Activated CD4-positive, CD25-positive, alpha-beta regulatory T cell (primary cell): ENCODE measurements at places on chromosomes 6 and 20.

GRCh38 chr20:51374456-51374830 lies 168.1 kb downstream of the NFATC2 start:
- DNase-seq = no peak

GRCh38 chr6:90068264-90068663 lies 174.0 kb downstream of the GJA10 start:
- no peak for DNase-seq

GRCh38 chr6:45619994-45620471 lies 242.3 kb upstream of the SUPT3H start:
- DNase-seq = no peak

DNA sequence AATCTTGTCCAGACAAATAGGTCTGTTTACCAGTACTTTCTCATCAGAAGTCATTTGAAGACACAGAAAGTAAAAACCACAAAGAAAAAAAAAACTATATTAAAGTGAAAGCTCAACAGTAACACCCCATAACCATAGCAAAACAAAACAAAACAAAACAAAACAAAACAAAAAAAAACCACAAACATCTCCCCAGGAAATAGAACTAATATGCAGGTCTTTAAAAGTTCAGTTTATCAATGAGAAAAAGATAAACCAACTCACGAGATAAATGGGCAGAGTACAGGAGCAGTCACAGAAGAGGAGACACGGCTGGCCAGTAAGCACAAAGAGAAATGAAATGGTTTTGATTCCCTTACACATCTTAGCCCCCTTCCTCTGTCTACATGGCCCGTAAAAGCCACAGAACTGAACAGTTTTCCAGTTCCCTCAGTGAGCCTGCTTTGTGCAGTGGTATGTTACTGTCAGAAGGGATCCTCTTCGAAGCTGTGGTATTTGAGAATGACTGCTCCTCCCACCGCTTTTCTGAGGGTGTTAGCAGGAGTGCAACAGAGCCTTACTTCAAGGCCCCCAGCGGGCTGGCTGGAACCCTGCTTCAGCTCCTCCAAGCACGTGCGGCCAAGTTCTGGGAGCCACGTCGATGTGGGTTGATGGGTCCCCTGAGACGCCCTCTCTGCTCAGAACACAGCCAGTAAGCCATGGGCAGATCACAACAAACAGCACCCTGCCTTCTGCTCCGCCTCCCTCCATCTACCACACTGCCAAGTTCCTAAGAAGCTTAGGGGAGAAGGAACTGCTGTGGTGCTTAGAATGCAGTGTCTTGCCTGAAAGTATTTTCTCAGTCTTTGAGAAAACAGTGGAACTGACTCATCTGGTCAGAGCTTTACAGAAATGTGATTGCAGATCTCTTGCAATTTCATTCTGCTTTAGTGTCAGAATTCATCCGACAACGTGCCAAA lies 14.0 kb downstream of the UST start:
- DNase-seq = no peak

DNA sequence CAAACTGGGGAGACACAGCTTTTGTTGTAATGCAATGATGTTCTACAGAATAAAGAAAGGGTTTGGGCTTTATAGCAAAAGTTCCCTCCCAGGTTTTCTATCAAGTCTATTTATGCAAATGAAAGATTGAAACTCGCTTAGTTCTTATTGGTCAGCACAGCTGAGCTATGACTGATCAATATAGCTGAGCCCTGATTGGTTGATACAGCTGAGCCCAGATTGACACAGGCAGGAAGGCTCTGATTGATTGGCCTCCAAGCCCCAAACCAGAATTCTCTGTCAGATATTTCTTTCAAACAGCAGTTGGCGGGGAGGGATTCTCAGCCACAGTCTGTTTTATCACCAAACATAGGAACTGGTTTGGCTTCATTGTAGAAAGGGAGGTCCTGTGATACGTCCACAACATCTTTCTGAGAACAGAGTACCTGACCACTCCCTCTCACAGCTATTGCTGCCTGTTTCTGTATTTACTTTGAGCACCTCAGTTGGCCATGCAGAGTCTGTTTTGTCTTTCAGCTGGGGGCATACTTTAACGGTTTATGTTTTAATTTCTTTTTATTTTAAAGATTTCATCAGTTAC lies 223.5 kb downstream of the PACRG start:
- DNase-seq = no peak

DNA sequence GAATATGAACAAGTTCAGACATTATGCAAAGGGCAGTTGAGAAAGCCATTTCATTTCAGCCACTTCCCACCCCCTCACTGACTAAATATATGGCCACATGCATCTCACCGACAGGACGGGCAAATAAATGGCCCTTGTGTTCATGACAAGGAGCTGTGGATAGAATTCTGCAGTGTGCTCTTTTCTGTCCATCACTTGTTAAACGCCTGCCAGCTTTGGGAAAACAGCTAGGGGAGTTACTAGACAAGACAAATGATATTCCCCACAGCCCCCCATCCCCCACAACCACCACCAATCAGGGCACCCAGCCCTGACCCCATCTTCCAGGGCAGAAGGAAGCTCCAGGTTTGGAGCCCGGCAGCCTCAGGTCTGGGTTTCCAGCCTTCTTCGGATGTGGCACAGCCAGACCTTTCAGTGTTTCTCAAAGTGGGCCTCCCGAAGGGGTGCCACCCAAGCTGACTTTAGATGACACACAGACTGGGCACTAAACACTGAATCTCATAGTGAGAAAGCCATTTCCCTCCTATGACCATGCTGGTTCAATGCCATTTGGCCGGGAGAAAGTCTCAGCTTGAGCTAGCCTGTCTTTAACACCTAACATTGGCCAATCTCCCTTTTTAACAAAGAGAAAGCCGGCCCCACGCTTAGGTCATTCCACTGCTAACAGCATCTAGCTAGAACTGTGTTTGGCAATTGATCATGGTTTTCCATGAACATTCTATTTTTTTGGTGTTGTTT lies 4.0 kb upstream of the RIPOR3 start:
- DNase-seq = no peak

DNA sequence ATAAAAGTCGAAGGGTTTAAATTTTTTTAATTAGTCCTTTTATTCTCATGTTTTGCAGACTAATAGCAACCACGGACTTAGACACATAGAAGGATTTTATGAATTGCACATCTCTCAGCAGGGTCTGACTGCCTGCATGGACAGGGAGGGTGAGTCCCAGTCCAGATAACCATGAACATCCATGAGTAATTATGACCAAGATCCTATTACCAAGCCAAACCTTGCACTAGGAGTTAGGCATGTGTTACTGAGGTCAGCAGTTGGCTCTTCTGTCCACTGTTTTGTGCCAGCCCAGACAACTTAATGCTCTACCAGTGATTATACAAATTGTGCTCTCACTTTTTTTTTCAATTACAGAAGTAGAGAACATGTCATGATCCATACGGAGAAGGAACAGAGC lies 211.2 kb downstream of the MAFB start:
- no peak for DNase-seq

DNA sequence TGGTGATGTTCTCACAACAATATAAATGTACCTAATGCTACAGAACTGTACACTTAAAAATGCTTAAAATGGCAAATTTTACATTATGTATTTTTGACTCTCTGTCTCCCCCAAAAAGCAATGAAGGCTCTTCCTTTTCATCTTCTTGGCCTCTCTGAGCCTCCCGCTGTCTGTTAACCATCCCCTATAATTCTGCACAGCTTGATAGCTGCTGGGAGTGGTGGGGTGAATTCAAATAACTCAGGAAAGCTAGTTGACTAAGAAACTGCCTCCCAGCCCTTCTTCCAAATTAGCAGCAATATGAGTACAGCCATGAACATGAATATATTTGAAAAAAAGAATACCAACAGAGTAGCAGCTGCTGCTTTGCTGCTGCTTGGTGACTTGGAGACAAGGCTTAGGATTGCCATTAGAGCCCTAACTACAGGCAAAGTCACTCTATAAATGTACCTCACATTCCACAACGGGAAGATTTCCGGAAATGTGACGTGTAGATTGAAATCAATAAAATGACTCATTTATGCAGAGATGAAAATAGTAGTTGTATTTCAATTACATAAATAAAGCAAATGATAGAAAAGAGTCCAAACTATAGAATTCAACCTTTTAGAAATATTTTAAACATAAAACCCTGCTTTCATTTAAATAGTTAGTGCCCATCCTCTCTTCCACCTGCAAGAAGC lies 200.1 kb upstream of the HEY2 start:
- no peak for DNase-seq

GRCh38 chr6:38636027-38636426 lies 3.7 kb downstream of the BTBD9 start:
- DNase-seq = no peak

GRCh38 chr6:52046456-52046855 lies 41.0 kb downstream of the PKHD1 start:
- DNase-seq = no peak

DNA sequence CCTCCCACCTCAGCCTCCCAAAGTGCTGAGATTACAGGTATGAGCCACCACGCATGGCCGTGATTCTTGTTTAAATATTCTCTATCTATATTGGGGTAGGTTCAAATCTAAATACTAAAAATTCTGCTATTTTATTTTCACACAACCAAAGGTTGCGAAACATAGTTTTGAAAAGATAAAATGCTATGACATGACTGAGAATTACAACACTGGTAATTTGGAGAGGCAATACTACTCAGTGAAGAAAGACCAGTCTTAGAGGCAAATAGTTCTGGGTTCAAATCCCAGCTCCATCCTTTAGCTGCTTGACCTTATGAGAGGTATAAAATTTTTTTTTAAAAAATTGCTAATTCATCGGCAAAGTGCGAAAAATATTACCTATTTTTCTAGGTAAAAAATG lies 137.0 kb upstream of the PREP start:
- DNase-seq = no peak

- no peak for DNase-seq
Measured at GRCh38 chr20:33506576-33506975, 16.7 kb downstream of the CBFA2T2 start.

DNA sequence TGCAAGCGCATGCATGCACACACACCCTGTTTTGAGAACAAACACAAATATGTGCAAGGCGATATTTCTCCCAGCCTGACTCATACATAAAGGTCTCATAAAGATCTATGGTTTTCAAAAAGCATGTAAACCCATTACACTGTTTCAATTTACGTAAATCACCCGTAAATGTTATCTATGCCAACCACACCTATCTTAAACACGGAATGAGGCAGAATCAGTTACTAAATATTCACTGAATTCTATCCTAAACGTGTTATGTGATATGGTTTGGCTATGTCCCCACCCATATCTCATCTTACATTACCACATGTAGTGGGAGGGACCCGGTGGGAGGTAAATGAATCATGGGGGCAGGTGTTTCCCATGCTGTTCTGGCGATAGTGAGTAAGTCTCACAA lies 621.6 kb downstream of the KIF16B start:
- no peak for DNase-seq

GRCh38 chr20:14914633-14915032 lies 577.2 kb upstream of the FLRT3 start:
- DNase-seq = no peak

GRCh38 chr6:36772397-36772796 lies 66.8 kb downstream of the CPNE5 start:
- DNase-seq = no peak

DNA sequence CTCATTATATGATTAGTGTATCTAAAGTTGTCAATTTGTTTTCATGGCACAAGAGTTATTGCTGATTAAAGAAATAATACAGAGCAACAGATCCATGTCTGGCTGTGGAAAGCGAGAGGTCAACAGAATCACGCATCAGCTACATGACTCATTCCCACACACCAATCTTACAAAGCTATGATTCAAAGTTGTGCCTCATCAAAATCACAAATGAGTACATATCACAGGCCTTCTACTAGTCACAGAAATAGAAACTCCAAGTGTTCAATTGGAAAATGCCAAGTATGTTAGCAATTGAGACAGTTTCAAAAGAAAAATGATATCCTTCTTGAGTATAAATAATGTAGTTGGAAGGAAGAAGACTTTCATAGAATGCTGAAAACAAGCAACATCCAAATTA lies 57.8 kb upstream of the NKAIN2 start:
- no peak for DNase-seq

GRCh38 chr6:34901930-34902329 lies 12.9 kb downstream of the ANKS1A start:
- no peak for DNase-seq

DNA sequence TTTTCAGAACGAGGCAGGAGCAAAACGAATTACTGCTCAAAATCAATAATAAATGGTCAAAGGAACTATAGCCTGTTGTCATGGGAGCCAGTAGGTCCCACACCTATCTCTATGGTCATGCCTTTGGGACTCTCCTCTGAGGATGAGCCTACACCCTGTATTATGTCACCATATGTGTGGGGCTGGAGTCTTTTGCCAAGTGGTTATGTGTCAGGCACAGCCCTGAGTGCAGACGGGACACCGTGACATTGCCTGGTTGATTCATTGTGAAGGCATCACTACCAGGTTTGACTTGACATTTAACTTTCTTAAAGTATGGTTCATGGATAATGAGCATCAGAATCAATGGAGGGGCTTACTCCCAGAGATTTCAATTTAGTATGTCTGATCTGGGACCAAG lies 23.6 kb downstream of the BMP6 start:
- no peak for DNase-seq

GRCh38 chr6:134636186-134636799 lies 313.6 kb downstream of the ALDH8A1 start:
- DNase-seq = no peak

- no peak for DNase-seq
Measured at GRCh38 chr6:32081168-32081990, 27.8 kb downstream of the TNXB start.

DNA sequence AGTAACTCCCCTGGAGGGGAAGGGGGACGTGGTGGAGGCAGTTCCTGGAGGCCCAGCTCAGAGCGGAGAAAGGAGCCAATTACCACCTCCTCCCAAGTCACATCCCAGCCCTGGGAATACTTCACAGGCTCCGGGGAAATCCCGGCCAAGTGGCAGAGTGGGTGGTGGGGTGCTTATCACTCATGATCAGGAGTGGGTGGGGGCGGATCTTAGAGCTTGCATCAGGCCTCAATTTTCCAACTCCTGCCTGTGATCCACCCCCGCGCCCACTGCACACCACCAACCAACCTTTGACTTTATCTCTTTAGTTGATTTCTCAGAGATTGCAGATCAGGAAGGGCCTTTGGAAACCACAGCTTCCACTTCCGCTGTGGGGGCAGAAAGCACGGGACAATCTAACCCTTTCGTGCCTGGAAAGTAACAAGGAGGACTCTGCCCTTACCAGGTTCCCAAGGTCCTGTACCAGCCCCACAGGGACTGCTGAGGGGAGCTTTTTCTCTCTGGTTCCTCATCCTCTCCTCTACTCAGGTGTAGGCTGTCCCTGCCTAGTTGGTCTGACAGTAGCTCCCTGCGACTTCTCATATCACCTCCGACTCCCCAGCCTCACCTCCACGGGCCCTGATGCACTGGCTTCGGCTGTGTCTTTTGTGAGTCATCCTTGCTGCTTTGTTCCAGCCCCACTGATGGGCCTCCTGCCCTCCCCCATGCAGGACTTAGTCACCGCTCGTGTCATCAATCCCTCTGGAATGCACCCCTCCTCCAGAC lies 24.9 kb upstream of the IER3 start:
- peak; percentile 52 for DNase-seq
